Muscle of back (tissue), 13 donors: ENCODE measurements at places on chromosomes 7 and 10.

- no peak for DNase-seq
These were observed 275.3 kb upstream of the MKLN1 start for GRCh38 chr7:131052285-131052904.

GRCh38 chr10:804787-805619, 115.5 kb upstream of the DIP2C start:
- no peak for DNase-seq

DNA sequence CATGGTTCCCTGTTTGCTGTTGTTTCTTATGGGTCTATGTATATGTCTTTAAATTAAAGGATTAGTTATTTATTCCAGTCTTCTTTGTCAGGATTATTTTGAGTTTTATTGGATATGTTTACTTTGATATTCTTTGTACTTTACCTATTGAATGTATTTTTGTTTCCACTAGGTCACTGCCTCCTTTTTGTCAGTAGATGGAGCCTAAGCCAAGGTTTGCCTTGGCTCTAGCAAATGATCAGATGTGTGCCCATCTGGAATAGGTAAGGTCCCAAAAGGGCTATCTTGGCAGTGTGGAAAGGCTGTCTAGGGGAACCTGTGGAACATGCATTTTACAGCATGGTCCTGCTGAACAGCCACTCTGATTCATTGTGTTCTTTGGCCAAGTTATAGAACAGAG, 337.3 kb upstream of the GHITM start:
- DNase-seq = no peak

- DNase-seq = no peak
These were observed 88.4 kb downstream of the KIAA1549 start for GRCh38 chr7:138892812-138893211.

- DNase-seq = no peak
These were observed 12.9 kb upstream of the SNX10 start for GRCh38 chr7:26278770-26279169.

DNA sequence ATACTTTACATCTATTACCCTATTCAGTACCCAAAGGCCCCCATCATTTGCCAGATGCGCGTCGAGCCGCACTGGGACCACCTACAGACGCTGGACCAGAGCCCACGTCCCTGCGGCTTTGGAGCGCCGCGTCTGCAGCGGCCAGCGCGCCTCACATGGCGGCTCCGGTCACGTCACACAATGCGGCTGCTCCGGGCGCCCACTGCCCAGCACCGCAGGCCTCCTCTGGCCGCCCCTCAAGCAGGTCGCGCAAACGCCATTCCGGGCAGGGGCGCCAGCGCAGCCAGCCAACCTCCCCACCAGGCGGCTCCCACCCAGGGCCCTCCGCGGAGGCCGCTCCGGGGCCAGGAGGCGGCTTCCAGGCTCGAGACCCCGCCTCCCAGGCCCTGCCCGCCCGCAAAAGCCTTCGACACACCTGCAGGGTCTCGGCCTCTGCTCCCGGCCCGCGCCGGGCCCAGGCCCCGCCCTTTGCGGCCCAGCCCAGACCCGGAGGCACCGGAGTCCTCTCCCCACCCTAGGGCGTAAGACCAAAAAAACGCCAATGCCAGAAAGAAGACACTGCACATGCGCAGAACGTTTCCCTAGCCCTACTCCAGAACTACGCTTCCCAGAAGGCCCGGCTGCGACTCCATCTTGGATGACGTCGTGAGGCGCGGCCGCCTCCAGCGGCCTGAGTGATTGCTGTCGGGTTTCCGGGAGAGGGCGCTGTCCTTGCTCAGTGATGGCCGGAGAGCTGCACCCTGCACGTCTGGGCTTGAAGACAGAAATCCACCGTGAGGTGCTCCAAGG, at the start of gene ZNF25:
TSS of gene ZNF25 (minus strand) at position 557 of the 789 bp plus-strand sequence. CDS start 4,925 bp downstream, outside the sequence.
- DNase-seq = peak; percentile 99

DNA sequence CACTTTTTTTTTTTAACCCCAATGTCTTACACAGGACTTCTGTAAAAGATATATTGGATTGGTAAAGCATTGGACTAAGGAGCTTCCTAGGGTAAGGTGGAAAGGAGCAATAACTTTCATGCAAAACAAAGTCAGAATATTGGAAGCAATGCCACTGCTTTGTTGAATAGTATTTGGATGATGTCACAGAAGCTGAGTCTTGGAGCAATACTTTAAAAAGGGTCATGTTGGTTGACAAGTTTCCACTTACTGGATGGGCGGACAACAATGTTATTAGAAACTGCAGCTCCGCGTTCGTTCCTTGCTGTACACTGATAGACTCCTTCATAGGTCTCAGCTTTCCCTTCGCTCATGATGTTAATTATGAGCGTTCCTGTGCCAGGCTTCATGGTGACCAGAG, 101.9 kb upstream of the LAMB4 start:
- DNase-seq = no peak

DNA sequence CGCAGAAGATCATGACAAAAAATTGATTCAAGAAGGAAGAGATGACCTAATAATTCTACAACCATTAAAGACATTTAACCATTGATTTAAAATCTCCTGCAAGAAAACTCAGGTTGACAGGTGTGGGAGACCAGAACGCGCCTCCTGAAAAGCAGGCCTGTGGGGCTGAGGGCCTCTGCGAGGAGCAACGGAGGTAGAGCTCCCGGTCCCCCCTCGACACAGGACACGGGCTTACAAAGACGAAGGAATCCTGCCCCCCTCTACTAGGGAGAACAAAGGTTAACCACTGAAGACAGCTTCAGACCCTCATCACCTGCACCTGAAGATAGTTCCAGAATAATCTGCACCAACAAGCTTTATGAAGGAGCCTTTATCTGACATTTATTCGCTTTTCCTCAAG, 55.9 kb upstream of the INPP5A start:
- no peak for DNase-seq

- DNase-seq = peak; percentile 64
These were observed 182.5 kb downstream of the SKAP2 start for GRCh38 chr7:26681819-26682418.

GRCh38 chr7:142139597-142140400, 28.3 kb downstream of the MGAM2 start:
- no peak for DNase-seq

GRCh38 chr7:23791721-23792120, 81.7 kb downstream of the STK31 start:
- DNase-seq = no peak

DNA sequence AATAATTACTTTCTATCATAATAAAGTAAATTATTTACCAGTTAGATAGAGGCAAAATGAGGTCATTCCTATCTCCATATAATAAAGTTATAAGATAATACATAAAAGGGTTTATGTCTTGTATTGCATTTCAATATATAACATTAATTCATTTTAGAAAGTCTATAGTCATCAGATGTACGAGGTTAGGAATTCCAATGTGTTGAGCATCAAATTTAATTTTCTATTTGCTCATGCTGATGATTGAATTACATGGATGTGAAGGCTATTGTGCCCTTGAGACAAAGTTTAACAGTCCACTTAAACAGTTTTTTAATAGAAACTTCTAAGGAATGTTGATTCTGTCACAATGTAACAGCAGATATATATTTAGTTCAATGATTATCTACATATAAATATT, 678.3 kb upstream of the LRRN3 start:
- no peak for DNase-seq

DNA sequence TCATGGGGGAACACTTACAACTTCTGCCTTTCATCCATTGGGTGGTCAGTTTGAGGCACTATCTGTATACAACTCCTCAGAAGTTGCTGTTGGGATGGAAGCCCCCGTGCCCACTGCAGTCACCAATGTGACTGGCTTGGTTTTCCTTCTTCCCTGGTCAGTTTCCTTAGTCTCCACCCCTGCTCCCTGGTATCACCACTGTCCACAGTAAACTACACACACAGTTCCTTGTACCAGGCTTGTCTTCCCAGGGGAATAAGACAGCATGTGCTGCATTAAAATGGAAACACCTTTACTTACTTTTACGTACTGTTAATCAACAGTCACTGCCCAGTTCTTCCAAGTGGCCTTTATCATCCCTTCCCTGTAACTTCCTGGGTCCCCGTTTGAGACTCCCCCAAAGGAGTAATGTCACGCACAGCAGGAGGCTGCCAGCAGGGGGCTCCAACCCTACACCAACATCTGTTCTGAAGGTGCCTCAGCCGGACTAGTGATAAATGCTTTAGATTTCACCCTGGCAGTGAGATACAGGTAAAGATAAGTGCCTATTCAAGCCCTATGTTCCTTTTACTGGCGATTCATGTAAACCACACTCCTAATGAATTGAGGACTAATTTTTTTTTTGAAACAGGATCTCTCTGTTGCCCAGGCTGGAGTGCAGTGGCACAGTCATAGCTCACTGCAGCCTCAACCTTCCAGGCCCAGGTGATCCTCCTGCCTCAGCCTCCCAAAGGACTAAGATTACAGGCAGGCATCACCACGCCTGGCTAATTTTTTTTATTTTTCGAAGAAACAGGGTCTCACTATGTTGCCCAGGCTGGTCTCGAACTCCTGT, 45.3 kb upstream of the PIK3AP1 start:
- peak; percentile 39 for DNase-seq

GRCh38 chr7:77157446-77157845, 35.0 kb downstream of the CCDC146 start:
- DNase-seq = no peak

GRCh38 chr7:16144361-16144760, 277.0 kb downstream of the CRPPA start:
- DNase-seq = no peak

DNA sequence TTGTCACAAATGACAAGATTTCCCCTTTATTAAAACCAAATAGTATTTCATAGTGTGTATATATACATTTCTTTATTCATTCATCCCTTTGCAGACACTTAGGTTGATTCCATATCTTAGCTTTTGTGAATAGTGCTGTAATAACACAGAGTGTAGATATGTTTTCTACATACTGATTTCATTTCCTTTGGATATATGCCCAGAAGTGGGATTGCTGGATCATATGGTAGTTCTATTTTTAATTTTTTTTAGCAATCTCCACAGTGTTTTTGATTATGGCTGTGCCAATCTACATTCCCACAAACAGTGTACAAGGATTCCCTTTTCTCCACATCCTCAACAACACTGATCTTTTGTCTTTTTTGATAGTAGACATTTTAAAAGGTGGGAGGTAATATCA, 46.4 kb downstream of the CSTF2T start:
- peak; percentile 72 for DNase-seq

- DNase-seq = peak; percentile 88
These were observed 3.8 kb downstream of the KAZALD1 start for GRCh38 chr10:101065481-101066145.

DNA sequence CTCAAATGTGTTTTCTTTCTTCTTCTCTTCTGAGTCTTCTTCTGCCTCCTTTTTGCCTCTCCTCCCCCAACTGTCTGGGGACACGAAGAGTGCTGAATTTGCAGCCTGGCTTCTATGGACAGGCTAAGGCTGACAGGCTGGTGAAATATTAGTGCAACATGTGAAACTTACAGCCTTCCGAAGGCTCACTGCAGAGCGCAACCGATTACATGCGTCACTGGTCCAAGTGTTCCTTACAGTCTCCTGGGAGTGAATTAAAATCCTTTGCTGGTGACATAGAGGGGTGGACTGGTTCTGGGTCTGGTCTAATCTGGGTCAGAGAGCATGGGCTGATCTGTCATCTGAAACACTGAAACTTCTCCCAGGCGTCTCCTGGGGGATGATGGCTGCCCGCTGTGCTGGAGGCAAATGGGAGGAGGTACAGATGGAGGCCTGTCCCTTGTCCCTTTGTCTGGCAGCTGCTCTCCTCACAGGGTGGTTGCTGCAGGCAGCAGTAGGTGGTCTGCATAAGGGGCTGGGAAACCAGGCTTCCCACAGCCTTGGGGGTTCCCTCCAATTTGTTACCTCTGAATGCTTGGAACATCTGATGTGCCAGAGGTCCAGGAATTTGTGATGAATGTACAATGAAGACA, 143.8 kb upstream of the BMPER start:
- no peak for DNase-seq

GRCh38 chr10:72260976-72261783, 12.5 kb upstream of the DDIT4 start:
- DNase-seq = no peak

- no peak for DNase-seq
These were observed 301.9 kb upstream of the TAC1 start for GRCh38 chr7:97430006-97430405.

DNA sequence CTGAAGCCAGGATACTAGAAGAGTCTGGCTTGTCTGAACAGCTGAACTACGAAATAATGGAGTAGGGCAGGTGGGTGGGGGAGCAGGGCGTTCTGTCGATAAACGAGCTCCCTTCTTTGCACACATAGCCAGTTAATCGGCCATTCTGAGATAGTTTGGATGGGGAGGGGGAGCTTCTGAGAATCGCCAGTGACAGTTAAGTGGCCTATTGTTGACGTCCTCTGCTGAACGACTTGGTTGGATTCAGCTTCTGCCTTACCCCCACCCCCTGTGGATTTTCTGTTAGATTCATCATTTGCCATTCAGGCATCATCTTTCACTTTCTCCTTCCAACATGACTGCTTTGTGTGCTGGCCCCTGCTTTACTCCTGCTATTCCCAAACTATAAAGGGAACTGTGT, 520 bp downstream of the CPA5 start:
- DNase-seq = peak; percentile 91

DNA sequence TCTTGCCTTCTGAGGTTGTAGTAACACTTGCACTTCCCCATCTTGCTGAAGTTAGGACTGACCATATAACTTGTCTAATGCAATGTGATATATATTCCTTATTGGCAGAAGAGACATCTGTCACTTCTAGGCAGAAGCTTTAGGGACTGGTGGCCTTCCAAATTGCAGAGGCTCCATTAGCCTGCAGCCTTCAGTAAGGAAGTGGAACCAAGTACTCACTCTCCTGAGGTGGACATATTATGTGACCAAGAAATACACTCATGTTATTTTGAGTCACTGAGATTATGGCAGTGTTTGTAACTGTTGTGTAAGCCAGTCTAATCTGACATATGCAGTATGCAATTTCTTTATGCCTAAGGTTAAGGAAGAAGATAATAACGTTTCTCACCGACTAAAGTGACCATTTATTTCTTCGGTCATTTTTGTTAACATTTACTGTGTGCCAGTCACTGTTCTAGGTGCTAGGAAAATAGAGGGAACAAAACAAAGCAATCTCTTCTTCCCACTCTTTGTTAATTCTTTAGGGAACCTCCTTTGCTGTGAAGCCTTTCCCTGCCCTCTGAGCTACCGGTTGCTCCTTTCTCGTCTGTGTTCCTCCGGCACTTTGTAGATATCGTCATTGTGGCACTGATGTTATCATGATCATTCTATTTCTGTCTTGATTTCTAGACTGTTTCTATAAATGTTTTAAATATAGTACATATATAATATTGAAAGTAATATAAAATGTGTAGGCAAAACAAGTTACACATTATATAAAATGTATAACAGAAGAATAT, 52.9 kb upstream of the HBP1 start:
- DNase-seq = no peak

- DNase-seq = no peak
These were observed 26.5 kb downstream of the HDAC9 start for GRCh38 chr7:18521945-18522566.

GRCh38 chr7:90320014-90320413, 1.1 kb downstream of the FAM237B start:
- no peak for DNase-seq

DNA sequence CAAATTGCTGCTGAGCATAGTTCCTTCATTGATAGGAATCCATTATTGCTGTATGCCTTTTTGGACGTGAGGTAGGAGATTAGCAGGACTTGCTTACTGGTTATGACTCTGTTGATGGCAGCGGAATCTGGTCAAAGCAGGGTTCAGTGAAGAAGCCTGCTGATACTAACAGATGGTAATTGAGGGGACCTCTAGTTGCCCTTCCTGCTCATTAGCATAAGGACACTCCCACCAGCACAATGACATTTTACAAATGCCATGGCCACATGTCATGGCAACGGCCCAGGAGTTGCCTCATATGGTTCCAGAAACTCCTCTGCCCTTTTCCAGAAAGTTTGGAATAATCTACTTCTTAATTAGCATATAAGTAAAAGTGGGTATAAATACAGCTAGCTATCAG, 417.5 kb downstream of the CDC14C start:
- no peak for DNase-seq
